NCI-H1105 (cell line): ENCODE measurements at places on chromosomes 1 and 21.

- no peak for DNase-seq
These were observed 72.3 kb downstream of the KDM1A start for GRCh38 chr1:23091545-23091944.

- no peak for DNase-seq
These were observed 8.9 kb downstream of the CHI3L2 start for GRCh38 chr1:111236379-111236778.

DNA sequence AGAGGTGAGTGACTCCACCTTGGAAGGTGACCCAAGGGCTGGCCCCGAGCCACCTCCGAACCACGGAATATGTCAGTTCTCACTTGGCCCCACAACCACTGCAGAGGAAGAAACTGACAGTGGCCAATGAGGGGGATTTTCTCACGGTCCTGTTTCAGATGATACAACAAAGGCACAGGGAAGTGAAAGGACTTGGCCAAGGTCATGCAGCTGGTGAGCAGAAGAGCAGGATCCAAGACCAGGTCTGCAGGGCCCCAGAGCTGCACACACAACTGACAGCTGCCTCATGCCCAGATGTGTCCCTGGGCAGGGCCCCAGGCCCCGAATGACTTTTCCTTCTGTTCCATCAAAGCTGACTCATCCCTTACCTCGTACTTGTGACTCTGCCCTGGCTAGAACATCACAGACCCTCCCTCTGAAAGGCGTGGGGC lies 25.8 kb upstream of the EVA1B start:
- no peak for DNase-seq

DNA sequence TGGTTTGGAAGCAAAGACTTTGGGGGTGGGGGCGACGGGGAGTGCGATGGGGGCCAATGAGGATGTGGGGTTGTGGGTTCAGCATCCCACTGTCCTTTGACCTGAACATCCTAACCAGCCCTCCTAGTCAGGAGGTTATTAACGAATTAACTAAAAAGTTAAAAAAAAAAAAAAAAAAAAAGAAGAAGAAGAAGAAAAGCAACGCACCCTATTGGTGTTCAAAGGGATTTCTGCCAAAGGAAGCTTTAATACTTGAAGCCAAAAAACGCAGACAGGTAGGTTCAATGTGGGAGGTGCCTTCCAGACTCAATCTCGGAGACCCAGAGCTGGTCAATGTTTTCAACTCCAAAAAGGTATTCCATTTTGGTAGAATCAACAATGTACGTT lies 2.2 kb downstream of the CLIC6 start:
- no peak for DNase-seq

DNA sequence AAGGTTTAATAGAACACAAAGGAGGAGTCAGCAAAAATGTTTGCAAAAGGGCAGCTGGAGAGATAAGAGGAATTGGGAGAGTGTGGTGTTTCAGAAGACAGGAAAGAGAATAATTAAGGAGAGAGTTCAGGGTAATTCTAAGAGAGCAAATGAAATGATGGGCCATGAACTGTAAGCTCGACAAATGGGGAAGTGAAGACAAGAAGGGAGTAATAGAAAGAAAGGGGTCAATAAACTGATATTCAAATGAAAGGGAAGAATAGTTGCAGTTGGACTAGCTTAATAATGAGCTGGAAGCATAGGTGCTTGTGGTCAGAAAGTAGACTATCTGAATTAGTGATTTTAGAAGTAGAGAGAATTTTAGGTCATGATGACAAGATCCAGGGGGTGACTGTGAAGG lies 15.6 kb upstream of the RNF220 start:
- no peak for DNase-seq

GRCh38 chr21:26965040-26965906 lies 1.6 kb downstream of the ADAMTS5 start:
- DNase-seq: no peak

DNA sequence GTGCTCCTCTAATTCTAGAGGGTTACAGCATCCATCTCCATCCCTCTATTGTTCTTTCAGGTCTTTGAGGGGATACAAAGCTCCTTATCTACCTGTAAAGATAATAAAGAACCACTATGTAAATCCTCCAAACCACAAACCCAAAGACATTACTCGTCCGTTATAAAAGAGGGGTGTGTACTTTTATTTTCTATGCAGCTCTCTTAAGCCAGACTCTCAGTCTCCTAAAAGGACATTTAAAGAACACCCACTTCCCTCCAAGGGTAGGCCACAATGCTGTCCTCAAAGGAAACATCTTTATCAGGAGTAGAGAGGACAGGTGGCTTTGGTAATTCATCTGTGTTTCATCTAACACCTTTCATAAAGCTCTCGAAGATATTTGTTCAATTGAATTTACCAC lies 67.9 kb upstream of the DYNLT5 start:
- DNase-seq: no peak

DNA sequence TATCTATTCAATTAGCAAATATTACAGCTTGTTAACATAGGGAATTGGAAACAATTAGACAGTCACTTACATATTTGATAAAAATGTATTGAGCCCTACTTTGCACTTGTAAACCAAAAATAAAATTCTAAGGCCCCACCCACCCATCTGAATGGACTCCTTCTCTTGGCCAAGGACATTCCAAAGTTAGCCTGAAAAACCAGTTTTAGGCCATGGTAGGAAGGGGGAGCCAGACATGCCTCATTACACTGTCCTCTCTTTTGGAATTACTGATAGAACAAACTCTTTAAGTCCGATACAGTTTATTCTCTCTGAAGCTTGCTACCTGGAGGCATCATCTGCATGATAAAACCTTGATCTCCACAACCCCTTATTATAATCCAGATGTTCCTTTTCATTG lies 28.0 kb upstream of the TSPAN2 start:
- no peak for DNase-seq

DNA sequence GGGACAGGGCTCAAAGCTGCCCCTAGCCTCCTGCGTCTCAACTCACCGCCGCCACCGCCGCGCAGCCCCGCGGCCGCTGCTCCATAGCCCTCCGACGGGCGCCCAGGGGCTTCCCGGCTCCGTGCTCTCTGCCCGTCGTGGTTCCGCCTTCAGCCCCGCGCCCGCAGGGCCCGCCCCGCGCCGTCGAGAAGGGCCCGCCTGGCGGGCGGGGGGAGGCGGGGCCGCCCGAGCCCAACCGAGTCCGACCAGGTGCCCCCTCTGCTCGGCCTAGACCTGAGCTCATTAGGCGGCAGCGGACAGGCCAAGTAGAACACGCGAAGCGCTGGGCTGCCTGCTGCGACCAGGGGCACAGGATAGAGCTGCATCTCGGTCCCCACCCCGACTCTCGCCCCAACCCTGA lies at the start of gene TNFRSF25:
Gene TNFRSF25 (minus strand): TSS at position 151 of the 400 bp plus-strand sequence. CDS start 66 bp downstream, at position 85.
- DNase-seq: no peak

GRCh38 chr1:24895511-24895910 lies 34.6 kb downstream of the RUNX3 start:
- DNase-seq: no peak

- no peak for DNase-seq
These were observed 6.5 kb upstream of the L1TD1 start for GRCh38 chr1:62188111-62188510.

- peak; percentile 70 for DNase-seq
These were observed 17.8 kb upstream of the MYCL start for GRCh38 chr1:39919545-39919944.

DNA sequence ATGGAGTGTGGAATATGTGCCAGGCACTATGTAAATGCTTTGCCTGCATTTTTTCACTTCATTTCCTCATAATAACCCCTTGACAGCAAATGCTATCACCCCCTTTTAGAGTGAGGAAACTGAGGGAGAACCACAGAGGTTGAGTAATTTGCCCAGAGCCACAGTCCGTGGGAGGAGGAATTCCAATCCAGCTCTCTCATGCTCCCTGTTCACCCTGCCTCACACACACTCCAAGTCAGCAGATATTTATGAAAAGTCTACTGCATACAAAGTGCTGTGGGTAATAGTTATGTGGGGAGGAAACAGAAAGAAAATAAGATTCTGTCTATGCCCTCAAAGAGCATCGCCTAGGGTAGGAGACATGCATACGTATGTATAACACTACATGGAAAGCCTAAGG lies 30.9 kb upstream of the RBM15 start:
- DNase-seq: no peak

GRCh38 chr1:162369571-162369970 lies 7.1 kb downstream of the SPATA46 start:
- DNase-seq: no peak

DNA sequence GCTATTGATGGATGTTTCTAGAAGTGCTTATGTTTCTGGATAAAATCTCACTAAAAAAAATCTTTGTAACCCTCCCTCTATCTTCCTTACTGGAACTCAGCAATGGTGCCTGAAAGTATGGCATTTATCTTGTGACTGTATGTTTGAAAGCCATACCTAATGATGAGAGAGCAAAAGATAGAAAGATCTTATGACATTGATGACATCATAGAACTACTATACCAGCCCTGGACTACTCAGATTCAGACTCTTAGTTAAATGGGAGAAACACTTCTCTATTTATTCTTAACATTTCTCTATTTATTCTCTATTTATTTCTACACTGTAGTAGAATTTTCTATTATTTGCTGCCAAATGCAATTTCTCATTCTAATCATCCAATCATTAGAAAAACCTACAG lies 32.7 kb upstream of the SYCP1 start:
- DNase-seq: no peak

DNA sequence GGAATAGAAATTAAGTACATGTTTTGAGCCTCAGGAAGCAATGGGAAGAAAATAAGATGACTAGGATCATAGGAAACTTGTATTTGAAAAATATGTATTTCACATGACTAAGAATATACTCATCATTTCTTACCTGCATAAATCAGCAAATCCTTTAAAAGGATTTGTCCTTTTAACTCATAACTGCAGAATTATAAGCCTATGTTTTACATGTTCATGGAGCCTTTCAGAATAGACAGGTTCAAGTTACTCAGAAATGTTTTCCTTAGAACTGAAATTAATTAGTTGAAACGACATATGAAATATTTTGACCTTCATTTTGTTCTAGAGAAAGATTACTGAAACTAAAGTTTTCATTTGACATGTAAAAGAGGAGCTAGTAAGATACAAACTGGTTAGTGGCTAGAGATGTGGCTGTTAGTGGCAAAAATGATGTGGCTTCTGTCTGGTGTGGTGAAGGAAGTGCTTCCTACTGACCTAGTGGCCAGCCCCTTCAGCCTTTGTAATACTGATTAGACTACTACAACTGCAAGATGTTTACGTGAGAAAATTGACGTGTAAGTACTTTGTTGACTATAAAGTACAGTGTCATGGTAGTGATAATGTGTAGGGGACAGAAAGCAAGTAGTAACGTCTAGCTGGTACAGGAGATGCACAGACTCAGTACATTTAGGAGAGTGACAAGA lies 54.7 kb downstream of the PACC1 start:
- no peak for DNase-seq

GRCh38 chr1:115595279-115596079 lies 46.3 kb upstream of the VANGL1 start:
- peak; percentile 85 for DNase-seq

DNA sequence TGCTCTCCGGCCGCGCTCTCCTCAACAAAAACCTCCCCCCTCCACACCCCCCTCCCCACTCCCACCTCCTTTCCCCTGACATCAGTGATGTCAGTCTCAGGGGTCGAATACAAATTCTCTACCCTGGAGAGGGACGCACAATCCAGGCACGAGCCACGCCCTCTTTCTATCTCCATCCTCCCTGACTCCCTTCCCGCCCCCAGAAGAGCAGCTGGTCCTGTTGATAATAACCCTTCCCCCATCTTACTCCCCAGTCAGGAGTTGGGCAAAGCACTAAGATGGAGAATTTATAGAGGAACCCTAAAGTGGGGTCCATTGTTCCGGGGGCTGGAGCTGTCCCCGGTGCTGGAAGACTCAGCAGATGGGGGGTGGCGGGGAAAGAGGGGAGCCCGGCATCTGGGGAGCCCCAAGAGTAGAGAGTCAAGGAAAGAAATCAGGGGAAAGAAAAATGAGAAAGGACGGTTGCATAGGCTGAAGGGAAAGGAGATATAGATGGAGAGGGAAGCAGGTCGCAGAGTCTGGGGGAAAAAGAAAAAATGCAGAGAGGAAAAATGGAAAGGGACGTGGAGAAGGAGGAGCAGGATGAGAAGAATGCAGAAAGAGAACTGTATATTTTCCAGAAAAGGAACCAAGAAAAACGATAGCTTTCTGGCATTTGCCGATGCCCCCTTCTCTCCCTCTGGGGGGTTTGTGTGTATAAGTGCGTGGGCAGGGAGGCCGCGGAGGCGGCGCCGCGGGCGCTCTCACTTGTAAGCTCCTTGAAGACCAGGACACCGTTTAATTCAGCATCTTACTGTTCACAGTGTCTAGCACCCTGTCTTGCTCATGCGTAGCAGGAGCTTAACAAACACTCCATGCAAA lies at the start of gene CELF3:
Gene CELF3 (minus strand): TSS at position 33 of the 861 bp plus-strand sequence. CDS start 783 bp downstream, outside the sequence.
- peak; percentile 99 for DNase-seq

- DNase-seq: no peak
These were observed 508.6 kb downstream of the PTPRU start for GRCh38 chr1:29744684-29745490.

- no peak for DNase-seq
These were observed 16.1 kb upstream of the EDARADD start for GRCh38 chr1:236377832-236378535.

GRCh38 chr1:87887100-87887499 lies 558.4 kb downstream of the LMO4 start:
- DNase-seq: no peak

GRCh38 chr1:241762713-241763339 lies 85.2 kb upstream of the EXO1 start:
- DNase-seq: no peak

- no peak for DNase-seq
These were observed 25.7 kb downstream of the RASAL2 start for GRCh38 chr1:178119628-178120027.

DNA sequence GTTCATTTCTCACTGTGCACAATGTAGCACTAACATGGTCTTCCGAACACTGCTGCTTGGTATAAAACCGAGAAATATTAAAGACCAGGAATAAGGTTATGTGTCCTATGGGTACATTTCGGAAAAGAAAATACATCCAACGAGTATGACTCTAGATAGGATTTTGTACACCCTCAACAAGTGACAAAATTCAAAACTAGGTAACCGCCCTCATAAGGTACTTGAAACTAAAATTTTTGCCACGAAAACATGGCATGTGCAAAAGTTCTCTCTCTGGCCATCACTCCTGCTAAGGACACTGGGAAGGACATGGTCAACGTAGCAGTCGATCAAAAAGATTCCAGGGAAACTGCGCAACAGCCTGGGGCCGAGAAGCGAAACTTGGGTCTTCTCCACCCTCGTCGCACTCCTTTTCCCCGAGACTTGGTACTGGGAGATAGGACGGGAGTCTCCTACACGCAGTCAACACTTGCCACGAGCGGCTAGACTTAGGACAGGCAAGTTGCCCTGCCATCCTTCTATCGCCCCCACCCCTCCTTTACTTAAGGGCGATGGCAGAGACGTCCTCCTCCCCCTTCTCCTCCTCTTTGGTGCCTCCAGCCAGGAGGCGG lies 338 bp upstream of the TOR1AIP1 start:
- DNase-seq: no peak

GRCh38 chr1:8360493-8361197 lies 42.7 kb downstream of the SLC45A1 start:
- DNase-seq: no peak

- no peak for DNase-seq
These were observed 356.1 kb downstream of the OMA1 start for GRCh38 chr1:58190267-58190988.
